ENCODE measurements at places on chromosomes 3 and 15.
A peak's percentile ranks its signal among the peaks of the same experiment; 100 is the strongest.

DNA sequence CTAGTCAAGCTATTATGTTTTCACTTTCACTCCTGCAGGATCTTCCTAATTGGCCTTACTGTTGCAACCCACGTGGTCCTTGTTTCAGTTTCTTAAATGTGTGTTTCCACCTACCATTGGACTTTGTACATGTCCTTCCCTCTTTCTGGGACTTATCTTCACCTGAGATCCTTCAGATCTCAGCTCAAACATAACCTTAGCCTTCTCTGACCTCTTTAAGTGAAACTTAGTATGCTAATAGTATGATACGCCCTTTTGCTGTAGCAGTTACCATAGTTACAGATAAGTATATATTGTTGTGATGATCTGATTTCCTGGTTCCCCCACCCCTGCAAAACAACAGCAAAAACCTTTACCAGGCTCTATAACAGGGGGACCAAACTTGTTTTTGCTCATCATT lies 35.2 kb downstream of the U2SURP start:
- DNase-seq, result peak; percentile 49

DNA sequence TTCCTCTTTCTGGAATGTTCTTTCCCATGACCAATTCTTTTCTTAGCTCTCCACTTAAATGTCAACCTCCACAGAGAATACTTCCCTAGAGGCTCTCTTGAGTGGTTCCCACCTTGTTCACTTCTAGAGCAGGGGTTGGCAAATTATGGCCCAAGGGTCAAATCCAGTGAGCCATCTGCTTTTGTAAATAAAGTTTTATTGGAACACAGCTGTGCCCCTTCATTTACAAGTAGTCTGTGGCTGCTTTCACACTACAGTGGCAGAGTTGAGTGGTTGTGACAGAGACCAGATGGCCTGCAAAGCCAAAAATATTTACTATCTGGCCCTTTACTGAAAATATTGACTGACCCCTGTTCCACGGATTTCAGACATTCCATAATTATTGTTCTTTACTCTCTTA lies 166.2 kb downstream of the WNT5A start:
- no peak for DNase-seq

DNA sequence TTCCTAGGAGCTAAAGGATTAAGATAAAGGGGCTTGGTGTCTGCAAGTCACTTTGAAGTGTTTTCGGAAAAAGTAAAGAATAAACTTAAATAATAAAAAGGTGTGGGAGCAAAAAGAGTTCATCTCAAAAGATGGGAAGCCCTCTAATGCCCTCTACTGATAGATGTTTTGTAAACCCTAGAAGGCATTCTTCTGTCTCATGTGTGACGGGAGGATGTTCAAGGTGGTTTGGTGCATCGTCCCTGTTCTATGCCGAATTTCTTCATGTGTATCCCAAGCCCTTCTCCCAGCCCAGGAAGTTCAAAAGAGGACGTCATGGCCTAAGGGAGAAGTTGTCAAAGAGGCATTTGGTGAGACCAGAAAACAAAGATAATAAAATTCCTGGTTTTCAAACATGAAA lies 37.2 kb downstream of the CCK start:
- no peak for DNase-seq

DNA sequence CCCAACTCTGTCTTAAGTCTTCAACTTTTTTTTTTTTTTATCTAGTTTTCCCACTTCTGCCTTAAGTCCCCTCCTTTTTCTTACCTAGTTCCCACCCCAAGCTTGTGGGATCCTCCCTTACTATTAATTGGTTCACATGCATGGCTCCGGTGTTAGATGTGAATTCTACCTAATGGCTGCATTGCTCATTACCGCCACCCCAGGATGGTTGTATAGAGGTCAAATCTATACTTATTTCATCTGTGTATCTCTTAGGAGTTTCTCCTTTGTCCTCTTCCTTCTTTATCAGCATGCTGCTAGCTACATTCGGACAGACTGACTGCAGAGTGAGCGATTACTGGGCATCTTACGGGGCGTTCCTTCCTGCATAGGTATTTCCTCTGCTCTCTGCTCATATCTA lies 605.7 kb upstream of the GRM7 start:
- DNase-seq, result no peak

GRCh38 chr3:48561045-48561736 lies 2.4 kb downstream of the UCN2 start:
- no peak for DNase-seq

DNA sequence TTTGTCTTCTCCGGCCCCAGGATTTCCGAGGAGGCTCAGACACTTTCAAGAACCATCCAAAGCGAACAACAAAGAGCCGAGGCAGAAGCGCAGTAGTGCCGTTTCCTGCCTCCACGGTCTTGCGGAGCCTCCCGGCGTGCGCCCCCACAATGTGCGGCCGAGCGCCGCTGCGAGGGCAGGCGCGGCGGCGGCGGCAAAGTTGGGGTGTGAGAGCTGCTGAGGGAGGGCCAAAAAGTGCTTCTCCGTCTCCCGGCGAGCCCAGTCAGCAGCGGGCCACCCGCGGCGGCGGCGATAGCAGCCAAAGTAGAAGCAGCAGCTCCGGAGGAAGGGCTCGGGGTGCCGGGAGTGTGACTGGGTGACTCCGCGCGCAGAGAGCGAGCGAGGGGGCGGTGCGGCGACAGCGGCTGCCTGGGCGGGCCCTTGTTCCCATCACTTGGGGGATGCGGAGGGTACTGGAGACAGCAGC lies 749.1 kb downstream of the ROBO1 start:
- no peak for DNase-seq

- DNase-seq, result no peak
Measured at GRCh38 chr15:57356636-57357035, 19.7 kb upstream of the CGNL1 start.

DNA sequence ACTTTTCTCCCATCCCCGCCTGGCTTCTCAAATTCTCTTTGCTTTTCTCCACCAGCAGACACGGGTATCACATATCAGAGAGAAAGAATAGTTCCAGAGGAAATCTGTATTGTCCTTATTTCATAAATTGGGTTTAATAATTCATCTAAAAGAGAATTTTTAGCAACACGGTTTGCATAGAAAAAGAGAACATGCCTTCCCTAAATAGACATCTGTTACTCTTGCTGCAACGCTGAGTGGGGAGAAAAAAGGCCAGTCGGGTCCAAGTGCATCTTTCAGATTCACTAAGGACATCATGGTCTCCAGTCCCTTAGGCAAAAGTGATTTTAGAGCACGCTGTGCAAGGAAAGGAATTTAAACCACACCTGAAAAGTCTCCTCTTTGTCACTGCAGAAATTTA lies 201.3 kb downstream of the ABHD5 start:
- DNase-seq, result no peak
